ENCODE measurements at places on chromosomes 16 and 17. TPM values are rescaled to one million over a fixed set of nuclear protein-coding genes. Genes with fewer than 3 reads are reported as not detected.

DNA sequence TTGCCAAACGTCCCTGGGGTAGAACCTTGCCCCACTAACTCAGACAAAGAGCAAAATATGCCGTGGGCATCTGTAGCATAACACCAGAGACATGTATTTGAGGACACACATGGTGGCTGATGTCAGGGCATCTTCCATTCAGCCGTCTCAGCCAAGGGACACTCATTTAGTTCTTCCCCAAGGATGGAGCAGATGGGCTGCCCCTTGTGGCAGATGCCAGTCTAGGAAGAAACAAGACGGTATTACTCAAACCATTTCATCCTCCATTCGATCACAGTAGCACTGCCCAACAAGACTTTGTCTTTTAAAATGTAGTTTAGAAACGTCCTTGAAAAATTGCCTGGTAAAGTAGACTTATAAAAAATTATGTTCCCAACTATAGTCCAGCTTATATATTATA lies 937.6 kb upstream of the EEF2KMT start:
- no peaks in the 10 kb centered on the region for H3K4me1 ChIP-seq
- no peaks in the 10 kb centered on the region for H3K36me3 ChIP-seq
- no peak overlapping the region for H3K4me3 ChIP-seq

DNA sequence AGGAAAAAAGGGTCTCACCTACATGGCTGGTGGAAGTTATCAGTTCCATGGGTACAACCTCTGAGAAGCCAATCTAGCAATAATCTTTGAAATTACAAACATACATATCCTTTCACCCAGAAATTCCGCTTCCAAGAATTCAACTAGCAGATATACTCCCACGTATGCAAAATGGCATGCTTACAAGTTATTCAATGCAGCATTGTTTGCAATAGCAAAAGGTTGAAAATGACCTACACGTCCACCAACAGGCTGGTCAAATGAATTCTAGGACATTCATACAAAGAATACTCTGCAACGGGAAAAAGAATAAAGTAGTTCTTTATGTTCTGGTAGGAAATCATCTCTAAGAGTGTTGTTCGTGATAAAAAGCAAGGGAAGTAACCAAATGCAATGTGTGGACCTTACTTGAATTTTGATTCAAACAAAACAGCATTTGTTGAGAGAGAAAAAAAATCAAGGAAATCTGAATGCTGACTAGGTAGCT lies 63.7 kb upstream of the NLK start:
- H3K4me1 ChIP-seq = no peaks in the 10 kb centered on the region
- no peaks in the 10 kb centered on the region for H3K36me3 ChIP-seq
- H3K4me3 ChIP-seq = no peak overlapping the region
- H3K27me3 ChIP-seq = peaks cover 3% of the 10 kb centered on the region
- no peak for DNase-seq

DNA sequence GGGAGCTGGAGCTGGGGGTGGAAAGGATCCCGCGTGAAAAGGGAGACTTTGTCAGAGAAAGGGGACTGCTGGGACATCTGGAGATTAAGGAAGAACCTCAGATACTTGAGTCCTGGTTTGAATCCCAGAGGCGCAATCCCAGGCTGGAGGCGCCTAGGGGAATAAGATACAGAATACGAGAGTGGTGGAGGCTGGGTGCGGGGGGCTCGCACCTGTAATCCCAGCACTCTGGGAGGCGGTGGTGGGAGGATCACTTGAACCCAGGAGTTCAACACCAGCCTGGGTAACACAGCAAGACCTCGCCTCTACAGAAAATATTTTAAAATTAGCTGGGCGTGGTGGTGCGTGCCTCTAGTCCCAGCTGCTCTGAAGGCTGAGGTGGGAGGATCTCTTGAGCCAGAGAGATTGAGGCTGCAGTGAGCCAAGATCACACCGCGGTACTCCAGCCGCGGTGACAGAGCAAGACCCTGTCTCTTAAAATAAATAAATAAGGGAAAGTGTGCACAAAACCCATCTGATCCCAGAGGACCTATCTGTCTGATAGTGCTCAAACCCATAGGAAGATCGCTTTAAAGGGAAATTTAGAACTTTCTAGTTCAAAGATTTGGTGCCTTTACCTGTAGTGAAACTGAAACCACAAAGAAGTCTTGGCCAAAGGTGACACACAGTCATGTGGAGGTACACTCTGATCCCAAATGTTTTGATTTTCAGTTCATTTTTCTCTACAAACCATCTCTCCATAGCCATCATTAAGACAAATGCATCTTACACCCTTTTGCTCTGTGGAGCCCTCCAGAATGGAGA lies 617 bp upstream of the SCRN2 start:
- peak overlapping the region; percentile 80 for H3K27ac ChIP-seq
- peaks cover 44% of the 10 kb centered on the region for H3K4me1 ChIP-seq
- H3K27me3 ChIP-seq = peaks cover 15% of the 10 kb centered on the region
- peak overlapping the region; percentile 77 for H3K4me3 ChIP-seq
- peaks cover 18% of the 10 kb centered on the region for H3K36me3 ChIP-seq

- peaks cover 44% of the 10 kb centered on the region for H3K4me1 ChIP-seq
- H3K27me3 ChIP-seq = no peaks in the 10 kb centered on the region
- DNase-seq = peak; percentile 52
- H3K27ac ChIP-seq = peak overlapping the region; percentile 83
Measured at GRCh38 chr17:57442914-57443571, 186.7 kb downstream of the MSI2 start.

- no peak overlapping the region for H3K4me3 ChIP-seq
- no peak for DNase-seq
- H3K27me3 ChIP-seq = no peaks in the 10 kb centered on the region
- no peaks in the 10 kb centered on the region for H3K36me3 ChIP-seq
- no peak overlapping the region for H3K27ac ChIP-seq
Measured at GRCh38 chr17:67821871-67822367, 3.4 kb upstream of the BPTF start.

GRCh38 chr16:24036614-24037013 lies 200.8 kb downstream of the PRKCB start:
- DNase-seq = no peak
- no peaks in the 10 kb centered on the region for H3K4me1 ChIP-seq
- no peaks in the 10 kb centered on the region for H3K36me3 ChIP-seq
- H3K27ac ChIP-seq = no peak overlapping the region
- H3K4me3 ChIP-seq = no peak overlapping the region

DNA sequence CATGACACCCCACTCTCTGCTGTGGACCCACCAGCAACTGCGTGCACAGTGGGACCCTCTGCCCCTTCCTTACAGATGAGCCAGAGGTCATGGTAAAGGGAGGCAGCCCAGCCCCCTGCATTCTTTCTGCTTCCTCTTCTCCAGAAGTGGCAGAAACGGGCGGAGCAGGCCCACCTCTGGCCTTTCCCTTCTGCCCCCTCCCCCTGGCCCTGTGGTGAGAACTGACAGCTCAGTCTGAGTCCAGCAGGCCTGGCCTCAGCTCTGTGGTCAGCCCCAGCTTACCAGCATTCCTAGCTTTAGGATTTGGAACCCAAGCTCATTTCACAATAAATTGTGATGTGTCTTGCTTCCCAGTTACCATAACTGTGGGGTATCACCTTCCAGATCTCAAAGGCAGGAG lies 4.8 kb upstream of the ANKRD11 start:
- no peak overlapping the region for H3K27ac ChIP-seq
- no peaks in the 10 kb centered on the region for H3K36me3 ChIP-seq
- H3K27me3 ChIP-seq = no peaks in the 10 kb centered on the region
- no peak overlapping the region for H3K4me3 ChIP-seq

DNA sequence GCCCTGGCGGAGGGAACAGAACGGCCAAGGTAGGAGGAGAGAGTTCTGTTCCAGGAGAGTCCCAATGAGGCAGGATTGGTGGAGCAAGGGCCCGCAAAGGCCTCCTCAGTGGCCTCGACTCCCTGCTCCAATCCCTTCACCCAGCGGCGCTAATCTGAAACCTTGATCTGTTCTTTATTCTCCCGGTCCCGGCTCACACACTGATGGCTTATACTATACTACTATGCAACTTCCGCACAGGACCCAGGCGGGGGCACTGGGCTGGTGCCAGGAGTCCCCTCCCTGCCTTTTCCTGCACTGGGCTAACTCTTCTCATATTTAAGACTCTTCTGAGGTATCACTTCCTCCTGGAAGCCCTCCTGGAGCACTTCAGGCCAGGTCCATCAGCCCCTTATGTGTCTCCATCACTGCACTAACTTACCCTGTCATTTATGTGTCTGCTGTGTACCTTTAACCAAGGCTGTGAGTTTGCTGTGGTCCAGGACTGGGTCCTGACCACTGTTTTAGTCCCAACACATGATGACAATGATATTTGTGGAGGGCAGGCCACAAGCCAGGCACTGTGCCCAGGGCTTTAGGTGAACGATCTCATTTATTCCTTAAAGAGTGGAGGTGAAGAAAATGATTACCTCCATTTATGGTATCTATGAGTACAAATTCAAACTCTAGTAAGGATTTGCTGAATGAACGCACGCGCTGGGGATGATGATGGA lies 6.8 kb downstream of the CCDC102A start:
- peaks cover 41% of the 10 kb centered on the region for H3K4me1 ChIP-seq
- DNase-seq = no peak
- no peaks in the 10 kb centered on the region for H3K27me3 ChIP-seq
- H3K36me3 ChIP-seq = peaks cover 9% of the 10 kb centered on the region
- H3K4me3 ChIP-seq = no peak overlapping the region
- no peak overlapping the region for H3K27ac ChIP-seq

GRCh38 chr17:30340801-30341356 lies 7.0 kb upstream of the TMIGD1 start:
- no peak overlapping the region for H3K4me3 ChIP-seq
- peak overlapping the region; percentile 74 for H3K27ac ChIP-seq
- H3K4me1 ChIP-seq = peaks cover 43% of the 10 kb centered on the region
- H3K36me3 ChIP-seq = no peaks in the 10 kb centered on the region

DNA sequence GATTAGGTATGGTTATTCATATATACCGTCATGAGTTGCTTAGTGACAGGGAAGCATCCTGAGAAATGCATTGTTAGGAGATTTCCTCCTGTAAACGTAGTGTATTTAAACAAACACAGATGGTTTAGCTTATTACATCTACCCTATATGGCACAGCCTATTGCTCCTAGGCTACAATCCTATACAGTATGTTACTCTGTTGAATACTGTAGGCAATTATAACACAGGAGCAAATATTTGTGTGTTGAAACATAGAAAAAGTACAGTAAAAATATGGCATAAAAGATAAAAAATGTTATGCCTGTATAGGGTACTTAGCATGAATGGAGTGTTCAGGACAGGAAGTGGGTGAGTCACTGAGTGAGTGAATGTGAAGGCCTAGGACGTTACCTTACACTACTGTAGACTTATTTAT lies 157.7 kb downstream of the CDH11 start:
- H3K4me3 ChIP-seq = no peak overlapping the region
- DNase-seq = no peak
- no peaks in the 10 kb centered on the region for H3K36me3 ChIP-seq
- H3K27me3 ChIP-seq = no peaks in the 10 kb centered on the region
- peaks cover 5% of the 10 kb centered on the region for H3K4me1 ChIP-seq
- no peak overlapping the region for H3K27ac ChIP-seq

SLC35G6 gene
- not detected for total RNA-seq

NPB gene
- 0.46 TPM for total RNA-seq

SHISA6 gene
- 0.15 TPM for total RNA-seq

DCTN5 gene
- 47.9 TPM for total RNA-seq
